ENCODE measurements at places on chromosomes 3 and 15.

- peak; percentile 76 for DNase-seq
Measured at GRCh38 chr3:47612178-47612577, 33.5 kb upstream of the CSPG5 start.

DNA sequence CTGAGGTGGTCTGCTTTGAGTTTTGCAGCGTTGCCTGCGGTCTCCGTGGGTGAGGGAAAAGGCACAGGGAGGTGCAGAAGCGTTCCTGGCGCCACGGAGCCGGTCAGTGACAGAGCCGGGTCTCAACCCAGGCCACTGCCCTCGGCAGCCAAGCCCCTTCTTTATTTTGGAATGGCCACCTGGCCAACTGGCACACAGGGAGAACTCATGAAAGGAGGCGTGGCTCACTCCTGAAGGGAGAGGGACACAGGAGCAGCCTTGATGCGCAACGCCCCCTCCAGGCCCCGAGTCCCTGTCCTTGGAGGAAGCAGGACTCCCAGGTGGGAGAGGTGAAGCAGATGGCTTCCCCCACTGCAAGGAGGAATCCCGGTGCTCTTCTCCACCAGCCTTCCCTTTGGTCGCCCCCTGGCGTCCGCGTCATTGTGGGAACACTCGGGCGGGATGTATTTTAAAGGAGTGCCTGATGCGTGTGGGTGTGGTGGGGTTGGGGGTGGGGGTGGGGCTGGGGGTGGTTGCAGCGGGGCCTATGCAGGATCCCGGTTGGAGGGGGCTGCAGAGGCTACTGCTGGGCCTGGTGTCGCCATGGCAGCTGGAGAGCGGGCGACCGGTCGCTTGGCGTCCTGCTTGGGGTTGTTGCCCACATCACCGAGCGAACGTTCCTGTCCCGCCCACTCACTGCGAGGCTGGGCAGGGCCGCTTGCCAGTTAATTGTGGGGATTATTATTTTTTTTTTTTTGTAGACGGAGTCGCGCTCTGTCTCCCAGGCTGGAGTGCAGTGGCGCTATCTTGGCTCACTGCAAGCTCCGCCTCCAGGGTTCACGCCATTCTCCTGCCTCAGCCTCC, 32.6 kb downstream of the APBA2 start:
- DNase-seq: no peak

DNA sequence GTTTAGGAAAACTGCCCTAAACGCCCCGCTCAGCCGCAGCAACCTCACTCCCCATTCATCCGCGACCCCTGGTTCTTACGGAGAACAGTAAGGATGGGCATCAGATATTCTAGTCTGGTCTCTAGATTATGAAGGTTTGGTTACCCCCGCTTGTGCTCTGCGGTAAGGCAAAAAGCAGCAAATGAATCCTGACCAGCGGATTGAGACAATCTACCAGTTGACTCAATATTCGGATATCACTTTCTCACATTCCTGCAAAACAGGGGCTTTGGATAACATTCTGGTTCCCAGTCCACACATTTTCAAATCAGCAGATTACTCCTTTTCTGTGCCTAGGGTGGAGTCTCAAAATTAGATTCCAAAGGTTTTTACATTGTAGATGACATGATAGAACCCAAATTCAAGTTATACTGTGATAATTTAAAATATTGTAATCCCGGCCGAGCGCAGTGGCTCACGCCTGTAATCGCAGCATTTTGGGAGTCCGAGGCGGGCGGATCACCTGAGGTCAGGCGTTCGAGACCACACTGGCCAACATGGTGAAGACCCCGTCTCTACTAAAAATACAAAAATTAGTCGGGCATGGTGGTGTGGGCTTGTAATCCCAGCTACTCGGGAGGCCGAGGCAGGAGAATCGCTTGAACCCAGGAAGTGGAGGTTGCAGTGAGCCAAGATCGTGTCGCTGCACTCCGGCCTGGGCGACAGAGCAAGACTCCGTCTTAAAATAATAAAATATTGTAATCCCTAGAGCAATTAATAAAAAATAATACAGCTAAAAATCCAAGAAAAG, 1.1 kb upstream of the CYFIP1 start:
- no peak for DNase-seq

- peak; percentile 87 for DNase-seq
Measured at GRCh38 chr3:110568246-110568645, 503.4 kb upstream of the NECTIN3 start.

GRCh38 chr3:121665488-121665887, 4.8 kb upstream of the HCLS1 start:
- DNase-seq: no peak

- no peak for DNase-seq
Measured at GRCh38 chr3:75781079-75781745, 4.1 kb downstream of the ZNF717 start.

DNA sequence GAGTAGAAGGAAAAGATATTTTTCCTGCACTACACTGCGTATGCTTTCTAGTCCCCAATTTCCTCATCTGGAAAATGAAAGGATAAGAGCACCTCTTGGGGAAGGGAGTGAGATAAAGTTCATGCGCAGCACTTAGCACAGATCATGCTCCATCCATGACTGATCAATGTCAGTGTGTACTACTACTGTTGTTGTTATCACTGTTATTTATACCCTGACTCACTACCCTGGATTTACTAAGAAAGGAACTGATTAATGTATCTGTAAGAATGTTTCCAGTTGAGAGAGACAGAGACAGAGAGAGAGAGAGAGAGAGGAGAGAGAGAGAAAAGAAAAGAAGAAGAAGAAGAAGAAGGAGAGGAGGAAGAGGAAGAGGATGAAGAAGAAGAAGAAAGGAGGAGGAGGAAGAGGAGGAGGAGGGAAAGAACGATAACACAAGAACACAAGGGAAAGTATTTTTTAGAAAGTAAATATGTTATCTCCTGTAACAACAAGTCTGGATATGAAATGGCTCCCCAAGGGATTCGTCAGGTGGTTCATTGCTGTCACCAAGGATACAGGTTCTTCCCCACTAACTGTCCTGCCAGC, 212.2 kb upstream of the PROK2 start:
- DNase-seq: no peak

- DNase-seq: peak; percentile 81
Measured at GRCh38 chr3:156246961-156247725, 126.8 kb downstream of the KCNAB1 start.

GRCh38 chr3:98574132-98574531, 19.3 kb downstream of the CPOX start:
- DNase-seq: no peak

- DNase-seq: peak; percentile 50
Measured at GRCh38 chr15:42385206-42385979, 26.1 kb downstream of the CAPN3 start.

DNA sequence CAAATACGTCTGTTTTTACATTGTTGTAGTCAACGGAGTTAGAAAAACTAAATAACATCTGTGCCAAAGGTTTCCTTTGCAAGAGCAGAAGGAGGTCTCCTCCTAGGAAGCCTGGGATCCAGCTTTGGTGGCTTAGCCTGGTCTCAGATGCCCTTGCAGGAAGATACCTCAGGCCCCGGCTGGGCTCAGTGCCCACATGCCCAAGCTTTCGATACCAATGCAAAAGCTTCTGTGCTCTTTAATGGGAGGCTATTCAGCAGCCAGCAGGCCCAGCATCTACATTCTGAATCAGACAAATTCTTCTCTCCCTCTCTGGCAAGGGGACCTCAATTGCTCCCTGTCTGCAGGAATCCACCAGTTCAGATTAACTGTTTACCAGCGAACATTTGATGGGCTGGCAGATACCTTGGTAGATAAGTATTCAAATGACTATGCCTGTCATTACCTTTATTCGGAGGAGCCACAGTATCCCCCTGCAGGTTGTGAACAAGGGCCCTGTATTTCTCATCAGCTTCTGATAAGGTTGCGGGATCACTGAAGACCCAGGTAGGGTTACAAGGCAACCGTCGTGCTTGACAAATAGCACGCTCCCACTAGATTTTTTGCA, 180.1 kb upstream of the KBTBD8 start:
- no peak for DNase-seq

- DNase-seq: peak; percentile 10
Measured at GRCh38 chr3:1971780-1972179, 126.9 kb upstream of the CNTN4 start.

DNA sequence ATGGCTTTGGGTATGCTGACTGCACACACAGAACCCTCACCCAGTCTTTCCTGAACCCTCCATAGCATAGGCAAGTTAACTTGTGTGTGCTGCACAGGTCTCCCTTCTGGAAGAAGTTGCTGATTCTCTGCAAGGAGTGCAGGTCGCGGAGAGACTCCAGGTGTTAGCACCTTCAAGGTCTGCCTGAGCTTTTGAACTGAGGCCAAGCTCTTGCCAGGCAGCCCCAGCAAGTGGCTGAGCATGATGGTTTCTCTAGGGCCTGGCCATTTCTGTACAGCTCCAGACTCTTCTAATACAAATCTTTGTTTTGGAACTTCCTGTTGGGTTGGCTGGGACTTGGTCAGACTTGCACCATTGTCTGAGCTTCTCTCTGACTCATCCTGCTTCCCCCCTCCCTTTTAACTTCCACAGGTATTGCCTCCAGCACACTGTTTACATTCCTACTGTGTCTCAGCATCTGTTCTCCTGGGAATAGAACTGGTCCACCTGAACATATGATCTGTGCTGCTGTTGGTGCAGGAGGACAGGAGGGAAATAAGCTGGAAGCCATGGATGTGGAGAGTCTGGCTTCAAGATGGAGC, 53.3 kb downstream of the KY start:
- peak; percentile 88 for DNase-seq

- DNase-seq: no peak
Measured at GRCh38 chr3:24678021-24678420, 183.4 kb upstream of the THRB start.

- peak; percentile 91 for DNase-seq
Measured at GRCh38 chr3:156602424-156602823, 47.5 kb upstream of the SSR3 start.

GRCh38 chr15:68621535-68621934, 42.7 kb downstream of the CORO2B start:
- no peak for DNase-seq

DNA sequence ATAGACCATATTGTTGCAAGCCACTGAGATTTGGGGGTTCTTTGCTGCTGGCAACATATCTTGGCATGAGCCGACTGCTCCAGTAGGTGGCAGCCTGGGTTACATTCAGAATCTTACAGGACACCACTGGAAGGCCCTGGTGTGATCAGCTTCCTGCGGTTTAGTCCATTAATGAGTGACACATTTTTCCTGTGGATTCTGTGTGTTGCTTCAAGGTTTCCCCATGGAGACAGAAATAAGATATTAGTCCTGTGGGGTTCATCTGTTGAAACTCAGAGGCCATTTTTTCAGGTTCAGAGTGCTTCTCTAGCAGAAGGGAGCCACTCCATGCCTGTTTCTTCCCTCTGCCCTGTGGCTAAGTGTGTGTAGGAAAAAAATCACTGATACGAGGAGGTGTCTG, 116.2 kb downstream of the MFSD1 start:
- DNase-seq: peak; percentile 95

DNA sequence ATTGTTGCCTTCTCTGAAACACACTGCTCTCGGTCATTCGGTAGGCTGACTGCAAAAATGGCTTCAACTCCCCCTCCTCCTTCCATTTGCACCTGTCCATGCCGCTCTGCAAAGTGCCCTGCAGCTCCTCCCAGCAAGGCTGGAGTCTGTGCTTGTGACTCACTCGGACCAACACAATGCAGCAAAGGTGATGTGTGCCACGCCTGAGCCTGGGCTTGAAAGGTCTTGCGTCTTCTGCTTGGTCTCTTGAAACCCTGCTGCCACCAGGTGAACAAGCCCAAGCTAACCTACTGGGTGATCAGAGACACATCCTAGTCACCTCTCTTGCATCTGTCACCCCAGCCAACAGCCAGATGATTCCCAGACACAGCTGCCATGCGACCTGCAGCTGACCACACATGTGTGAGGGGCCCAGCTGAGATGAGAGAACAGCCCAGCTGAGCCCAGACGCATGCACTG, 71.1 kb downstream of the MGLL start:
- DNase-seq: peak; percentile 64

DNA sequence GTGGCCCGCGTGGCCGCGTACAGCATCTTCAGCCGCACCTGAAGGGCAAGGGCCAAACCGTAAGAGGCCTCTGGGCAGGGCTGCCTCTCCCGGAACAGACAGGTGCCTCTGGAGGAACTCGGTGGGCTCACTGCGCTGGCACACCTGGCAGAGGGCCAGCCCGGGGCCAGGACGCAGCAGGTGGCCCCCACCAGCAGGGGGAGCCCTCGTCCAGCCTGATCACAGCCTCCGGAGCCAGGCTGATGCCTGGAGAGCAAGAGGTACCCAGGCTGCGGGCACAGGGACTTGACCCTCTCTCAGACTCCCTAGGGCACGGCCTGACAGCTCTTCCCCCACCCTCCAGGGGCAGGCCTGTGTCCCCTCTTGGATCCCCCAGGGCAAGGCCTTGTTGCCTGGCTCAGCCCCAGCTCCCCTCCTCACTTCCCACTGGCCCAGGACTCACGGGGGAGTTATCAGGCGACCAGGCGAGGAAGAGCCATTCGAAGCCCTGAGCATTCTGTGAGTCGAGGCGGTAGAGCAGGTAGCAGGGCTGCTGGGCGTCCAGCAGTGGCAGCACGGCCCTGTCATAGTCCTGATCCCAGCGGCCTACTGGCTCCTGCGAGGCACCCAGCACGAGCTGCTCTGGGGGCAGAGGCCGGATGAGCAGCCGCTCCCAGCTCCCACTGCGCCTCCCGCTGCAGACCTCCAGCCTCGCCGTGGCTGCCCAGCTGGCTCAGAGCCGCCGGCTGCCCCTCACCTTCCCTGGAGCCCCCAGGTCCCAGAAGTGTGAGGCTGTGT, 6.2 kb upstream of the TLR9 start:
- DNase-seq: peak; percentile 72

- peak; percentile 58 for DNase-seq
Measured at GRCh38 chr3:4350789-4351163, 47.6 kb downstream of the SETMAR start.

Data from kidney tubule cell (primary cell).